Naive thymus-derived CD4-positive, alpha-beta T cell (primary cell): ENCODE measurements at places on chromosomes 3 and 15. TPM values are rescaled to one million over a fixed set of nuclear protein-coding genes. Genes with fewer than 3 reads are reported as not detected.

DNA sequence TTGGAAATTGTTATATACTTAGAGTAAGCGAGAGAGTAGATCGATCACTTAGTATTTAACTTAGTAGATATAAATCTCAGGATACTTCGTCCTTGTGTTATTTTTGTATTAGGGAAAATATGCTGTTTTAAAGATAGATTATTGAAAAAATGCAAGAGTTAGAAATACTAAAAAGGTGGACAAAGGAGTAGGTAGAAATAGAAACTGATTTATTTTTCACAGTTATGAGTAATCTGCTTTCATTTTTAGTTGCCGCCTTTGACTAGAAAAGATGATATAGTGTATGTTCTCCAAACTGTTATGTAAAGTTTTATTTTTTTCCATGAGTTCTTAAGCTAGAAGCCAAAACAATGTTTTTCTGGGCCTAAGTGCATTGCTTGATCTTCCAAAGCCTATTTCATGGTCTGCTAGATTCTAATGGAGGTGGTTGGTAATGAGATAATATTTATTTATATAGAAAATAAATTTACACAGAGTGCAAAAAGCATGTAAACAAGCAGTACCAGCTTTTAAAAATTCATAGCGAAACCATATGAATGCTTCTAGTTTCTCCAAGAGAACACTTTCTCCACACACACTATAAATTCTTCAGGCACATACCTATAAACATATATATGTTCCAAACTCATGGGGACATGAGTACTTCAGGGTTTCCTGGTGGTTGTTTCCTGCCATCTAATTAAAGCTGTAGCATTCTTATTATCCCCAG is 61.1 kb downstream of the DIPK2A start:
- no peaks in the 10 kb centered on the region for H3K4me1 ChIP-seq
- H3K27ac ChIP-seq, result no peak overlapping the region
- no peaks in the 10 kb centered on the region for H3K27me3 ChIP-seq
- DNase-seq, result no peak

DNA sequence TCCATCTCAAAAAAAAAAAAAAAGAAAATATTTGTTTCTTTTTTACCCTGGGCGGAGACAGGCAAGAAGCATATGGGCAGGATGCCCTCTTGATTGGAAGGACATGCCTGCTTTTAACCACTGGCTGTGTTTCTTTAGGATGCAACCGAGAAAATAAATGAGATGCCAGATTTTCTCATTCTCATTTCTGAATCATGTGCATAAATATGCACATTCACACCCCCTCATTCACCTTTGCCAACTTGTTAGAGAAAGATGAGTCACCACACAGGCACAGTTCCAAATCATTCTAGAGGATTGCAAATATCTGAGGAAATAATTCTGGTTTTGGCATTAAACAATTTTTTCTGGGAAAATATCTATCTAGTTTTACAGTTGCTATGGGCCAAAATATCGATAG is 3.3 kb downstream of the LIPH start:
- no peaks in the 10 kb centered on the region for H3K27me3 ChIP-seq
- H3K27ac ChIP-seq, result no peak overlapping the region
- H3K4me1 ChIP-seq, result no peaks in the 10 kb centered on the region
- DNase-seq, result no peak
- H3K4me3 ChIP-seq, result no peak overlapping the region

The DAZL gene
- not detected in 2 replicates for total RNA-seq

- no peak for DNase-seq
- no peaks in the 10 kb centered on the region for H3K27me3 ChIP-seq
- no peak overlapping the region for H3K27ac ChIP-seq
- H3K4me1 ChIP-seq, result no peaks in the 10 kb centered on the region
- no peak overlapping the region for H3K4me3 ChIP-seq
Measured at GRCh38 chr3:193732391-193732790, 139.4 kb downstream of the OPA1 start.

The SERINC4 gene
- total RNA-seq, result 0.13 TPM

GRCh38 chr15:57578288-57578900 is 13.3 kb upstream of the MYZAP start:
- no peak overlapping the region for H3K4me3 ChIP-seq
- no peak overlapping the region for H3K27ac ChIP-seq
- H3K4me1 ChIP-seq, result no peaks in the 10 kb centered on the region
- no peaks in the 10 kb centered on the region for H3K36me3 ChIP-seq
- no peaks in the 10 kb centered on the region for H3K27me3 ChIP-seq
- DNase-seq, result no peak

- H3K4me3 ChIP-seq, result no peak overlapping the region
- no peak for DNase-seq
- H3K36me3 ChIP-seq, result no peaks in the 10 kb centered on the region
- H3K4me1 ChIP-seq, result no peaks in the 10 kb centered on the region
Measured at GRCh38 chr15:39594446-39595337, 13.8 kb downstream of the THBS1 start.

- H3K27me3 ChIP-seq, result no peaks in the 10 kb centered on the region
- DNase-seq, result no peak
- no peak overlapping the region for H3K4me3 ChIP-seq
- no peaks in the 10 kb centered on the region for H3K4me1 ChIP-seq
Measured at GRCh38 chr3:25563601-25564000, 101.1 kb downstream of the TOP2B start.

GRCh38 chr3:176584413-176585176 is 612.7 kb downstream of the TBL1XR1 start:
- no peaks in the 10 kb centered on the region for H3K4me1 ChIP-seq
- H3K4me3 ChIP-seq, result no peak overlapping the region
- H3K27ac ChIP-seq, result no peak overlapping the region
- H3K27me3 ChIP-seq, result no peaks in the 10 kb centered on the region
- DNase-seq, result no peak

DNA sequence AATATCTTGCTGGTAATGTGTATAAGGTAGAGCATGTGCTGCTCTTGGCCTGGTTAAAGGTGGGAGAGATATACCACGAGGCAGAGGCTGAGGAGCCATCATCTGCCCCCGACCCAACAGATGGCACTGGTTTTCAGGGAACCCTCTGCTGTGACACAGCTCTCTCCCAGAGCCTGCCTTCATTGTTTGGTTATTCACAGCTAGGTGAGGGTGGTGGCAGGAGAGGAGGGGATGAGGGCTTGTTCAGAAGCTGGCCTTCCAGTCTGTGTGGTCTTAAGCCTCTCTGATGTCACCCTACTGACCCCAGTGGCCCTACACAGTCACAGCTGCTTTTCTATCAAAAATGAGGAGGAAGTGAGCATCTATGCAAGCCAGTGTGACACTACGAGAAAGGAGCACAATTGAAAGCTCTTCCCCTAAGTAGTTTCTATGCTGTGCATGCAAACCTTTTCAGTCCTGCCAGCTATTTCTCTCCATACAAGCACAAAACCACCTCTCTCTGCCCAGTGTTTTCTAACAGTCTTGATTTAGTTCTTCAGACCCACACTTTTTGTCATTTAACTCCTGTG is 258.4 kb upstream of the AGTR1 start:
- no peak for DNase-seq
- no peak overlapping the region for H3K27ac ChIP-seq
- H3K27me3 ChIP-seq, result no peaks in the 10 kb centered on the region
- H3K4me3 ChIP-seq, result no peak overlapping the region

The RLBP1 gene
- not detected for total RNA-seq
